ENCODE measurements at places on chromosomes 1 and 21. TPM values are rescaled to one million over a fixed set of nuclear protein-coding genes. Genes with fewer than 3 reads are reported as not detected.

Gene SYT14
- total RNA-seq: 3.7 TPM

Gene TRIM62
- 7.4 TPM for total RNA-seq

Gene SLAMF9
- total RNA-seq: not detected

Gene ST6GALNAC5
- total RNA-seq: 13.6 TPM

Gene BGLAP
- total RNA-seq: 5.8 TPM

GRCh38 chr1:98839840-98840239, 164.8 kb downstream of the PLPPR5 start:
- no peak for DNase-seq

DNA sequence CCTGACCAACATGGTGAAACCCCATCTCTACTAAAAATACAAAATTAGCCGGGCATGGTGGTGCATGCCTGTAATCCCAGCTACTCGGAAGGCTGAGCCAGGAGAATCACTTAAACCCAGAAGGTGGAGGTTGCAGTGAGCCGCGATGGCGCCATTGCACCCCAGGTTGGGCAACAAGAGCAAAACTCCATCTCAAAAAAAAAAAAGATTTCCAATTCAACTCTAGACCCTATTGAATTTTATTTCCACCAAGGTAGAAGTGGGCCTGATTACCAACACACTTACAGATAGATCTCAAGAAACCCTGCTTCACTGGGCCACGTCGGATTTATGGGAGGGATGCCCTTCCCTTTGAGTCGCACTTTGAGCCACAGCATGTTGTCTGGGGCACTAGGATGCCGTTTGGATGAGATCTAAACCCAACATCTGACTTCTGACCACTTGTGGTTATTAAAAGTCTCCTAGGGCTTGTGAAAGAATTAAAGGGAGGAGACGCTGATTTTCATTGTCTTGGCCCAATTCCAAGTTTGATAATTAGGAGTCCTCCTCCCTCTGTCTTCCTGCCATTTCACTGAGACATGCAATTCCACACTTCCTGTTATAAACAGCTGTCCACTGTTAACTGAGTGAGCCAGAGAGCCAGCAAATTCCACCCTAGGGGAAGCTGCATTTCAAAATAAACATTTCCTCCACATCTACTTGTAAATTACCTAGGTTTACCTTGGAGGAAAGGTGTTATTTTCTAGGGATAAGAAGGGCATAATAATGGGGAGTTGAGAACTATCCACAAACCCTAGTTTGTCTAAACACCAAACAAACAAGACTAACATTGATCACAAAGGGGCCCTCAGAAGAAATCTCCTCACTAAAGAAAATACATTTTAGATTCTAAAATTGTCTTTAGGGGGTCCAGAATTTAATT, 5.2 kb upstream of the RERE start:
- DNase-seq: no peak

DNA sequence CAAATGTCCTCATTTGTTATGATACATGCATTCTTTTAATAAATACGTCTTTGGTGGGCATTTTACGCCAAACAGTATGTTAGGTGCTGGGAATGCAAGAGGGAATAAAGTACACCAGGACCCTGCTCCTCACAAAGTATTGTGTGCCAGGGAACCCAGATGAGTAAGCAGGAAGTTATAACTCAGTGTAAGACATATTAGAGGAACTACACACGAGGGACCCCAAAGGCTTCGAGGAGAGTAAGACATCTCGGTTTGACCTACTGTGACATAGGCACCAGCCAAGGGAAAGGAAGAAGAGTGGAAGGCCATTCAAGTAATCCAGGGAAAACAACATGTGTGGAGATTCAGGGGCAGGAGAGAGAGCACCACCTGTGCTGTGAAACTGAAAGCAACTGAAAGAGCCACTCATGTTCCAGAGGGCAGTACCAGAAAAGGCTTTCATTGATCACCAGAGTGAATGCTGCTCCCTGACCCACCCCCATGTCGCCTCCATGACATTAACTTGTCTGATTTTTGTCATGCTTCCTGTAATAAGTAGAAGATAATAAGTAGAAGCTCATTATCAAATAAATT, 542.5 kb upstream of the PKN2 start:
- no peak for DNase-seq

GRCh38 chr1:160410406-160411005, 10.1 kb downstream of the VANGL2 start:
- DNase-seq: no peak

GRCh38 chr1:204255966-204256365, 42.2 kb upstream of the GOLT1A start:
- DNase-seq: no peak

DNA sequence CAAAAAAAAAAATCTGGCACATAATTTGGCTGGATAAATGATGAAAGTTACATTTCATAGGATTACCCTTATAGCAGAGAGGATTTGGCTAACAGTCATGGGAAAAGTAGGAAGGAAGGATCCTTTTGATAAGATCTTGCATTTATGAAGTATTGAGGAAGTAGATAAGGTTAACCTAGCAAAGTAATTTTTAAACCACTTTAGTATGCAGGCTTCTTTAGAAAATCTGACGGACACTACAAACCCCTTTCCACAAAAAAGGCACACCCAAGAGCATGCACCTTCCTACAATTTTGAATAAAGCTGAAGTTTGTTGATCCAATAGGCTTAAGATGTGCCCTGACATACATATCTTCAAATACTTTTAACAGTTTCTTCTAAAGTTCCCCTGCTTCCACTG, 275.2 kb downstream of the GRIK1 start:
- DNase-seq: no peak

DNA sequence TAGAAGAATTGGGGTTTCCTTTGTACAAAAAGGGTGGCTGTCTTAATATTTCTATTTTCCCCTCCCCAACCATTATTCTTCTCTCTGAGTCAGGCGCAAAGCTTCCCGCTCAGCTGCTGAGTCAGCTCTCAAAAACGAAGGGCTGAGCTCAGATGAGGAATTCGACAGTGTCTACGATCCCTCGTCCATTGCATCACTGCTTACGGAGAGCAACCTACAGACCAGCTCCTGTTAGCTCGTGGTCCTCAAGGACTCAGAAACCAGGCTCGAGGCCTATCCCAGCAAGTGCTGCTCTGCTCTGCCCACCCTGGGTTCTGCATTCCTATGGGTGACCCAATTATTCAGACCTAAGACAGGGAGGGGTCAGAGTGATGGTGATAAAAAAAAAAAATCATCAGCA, 3.0 kb upstream of the TUFT1 start:
- DNase-seq: no peak

GRCh38 chr21:36589352-36589971, 109.5 kb upstream of the SIM2 start:
- no peak for DNase-seq

DNA sequence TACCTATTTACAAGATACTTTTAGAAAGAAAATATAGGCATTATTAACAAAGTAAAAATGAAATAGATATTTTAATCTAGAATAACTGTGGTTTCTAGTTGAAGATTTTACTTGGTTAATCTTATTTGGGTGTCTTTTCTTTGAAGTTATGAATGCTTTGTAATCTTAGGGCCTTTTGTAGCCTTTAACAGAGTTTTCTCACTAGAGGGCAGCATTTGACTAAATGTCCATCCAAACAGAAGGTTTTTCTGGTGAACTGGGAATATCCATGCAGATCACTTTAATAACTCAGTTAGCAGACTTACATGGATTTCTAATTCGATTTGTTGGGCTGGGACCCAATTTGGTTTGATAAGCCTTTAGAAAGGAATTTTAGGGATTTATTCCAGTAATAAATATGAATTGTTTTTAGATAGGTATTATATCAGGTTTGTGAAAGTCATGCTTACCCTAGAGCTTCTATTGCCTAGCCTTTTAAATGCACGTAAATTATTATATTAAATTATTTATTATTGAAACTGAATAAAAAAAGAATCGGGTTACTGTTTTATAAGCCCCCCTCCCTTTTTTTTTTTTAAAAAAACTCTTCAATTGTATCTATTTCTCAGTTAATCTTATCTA, 119.7 kb downstream of the ZNF326 start:
- DNase-seq: no peak

GRCh38 chr1:167562702-167563101, 9.1 kb upstream of the CREG1 start:
- no peak for DNase-seq

- DNase-seq: no peak
These were observed 220.9 kb downstream of the ATG4C start for GRCh38 chr1:63004868-63005267.

DNA sequence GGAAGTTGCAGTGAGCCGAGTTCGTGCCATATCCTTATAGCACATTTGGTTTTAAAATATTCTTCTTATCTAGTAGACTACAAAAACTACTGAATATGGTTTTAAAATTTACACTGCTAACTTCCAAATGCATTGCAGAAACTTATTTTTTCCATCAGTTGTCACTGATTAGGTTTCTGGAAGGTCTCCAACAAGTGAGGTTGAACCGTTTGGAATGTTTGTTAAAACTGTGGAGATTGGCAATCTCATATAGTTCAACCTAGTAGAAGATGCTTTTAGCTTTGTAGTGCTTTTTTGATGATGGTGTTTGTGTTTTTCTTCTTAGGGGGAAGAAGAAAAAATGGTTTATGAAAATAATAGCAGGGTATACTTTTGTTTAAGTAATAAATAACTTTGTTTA, 12.9 kb downstream of the CENPF start:
- DNase-seq: no peak
